DMS153 (cell line): ENCODE measurements at places on chromosomes 1 and 21.

GRCh38 chr1:98045767-98046641 lies 125.2 kb upstream of the DPYD start:
- DNase-seq = peak; percentile 23

DNA sequence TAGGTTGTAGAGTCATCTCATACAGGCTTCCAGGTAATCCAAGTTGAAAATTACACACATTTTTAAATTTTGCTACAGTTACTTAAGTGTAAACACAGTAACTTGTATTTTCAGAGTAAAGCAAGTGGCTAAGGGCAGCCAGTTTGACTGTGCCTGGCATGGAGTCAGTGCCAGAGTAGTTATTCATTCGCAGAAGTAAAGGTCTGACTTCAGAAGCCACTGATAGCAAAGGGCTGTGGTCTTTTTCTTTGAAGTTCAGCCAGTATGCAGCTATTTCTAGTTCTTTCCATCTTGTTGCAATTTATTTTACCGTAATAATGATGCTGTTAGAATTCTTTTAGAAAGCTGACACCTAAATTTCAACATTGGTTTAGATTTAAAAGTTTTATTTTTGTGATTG lies 9.4 kb downstream of the TMEM50A start:
- DNase-seq = no peak

DNA sequence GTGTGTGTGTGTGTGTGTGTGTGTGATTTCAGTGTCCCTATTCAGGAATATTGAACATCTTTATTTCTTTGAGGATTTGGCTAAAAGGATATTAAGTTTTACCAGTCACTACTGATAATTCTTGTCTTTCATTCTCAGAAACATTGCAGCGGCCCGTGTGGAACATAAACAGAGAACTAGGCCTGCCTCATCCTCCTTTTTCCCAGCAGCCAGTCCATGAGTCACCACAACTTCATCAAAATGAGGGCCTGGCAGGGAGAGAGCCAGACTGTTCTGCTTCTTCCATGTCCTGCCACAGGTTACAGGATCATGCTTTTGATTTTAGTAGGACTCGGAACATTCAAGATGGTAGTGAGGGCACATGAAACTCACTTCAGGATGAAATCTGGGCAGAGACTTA lies 50.7 kb downstream of the LRIG2 start:
- no peak for DNase-seq

DNA sequence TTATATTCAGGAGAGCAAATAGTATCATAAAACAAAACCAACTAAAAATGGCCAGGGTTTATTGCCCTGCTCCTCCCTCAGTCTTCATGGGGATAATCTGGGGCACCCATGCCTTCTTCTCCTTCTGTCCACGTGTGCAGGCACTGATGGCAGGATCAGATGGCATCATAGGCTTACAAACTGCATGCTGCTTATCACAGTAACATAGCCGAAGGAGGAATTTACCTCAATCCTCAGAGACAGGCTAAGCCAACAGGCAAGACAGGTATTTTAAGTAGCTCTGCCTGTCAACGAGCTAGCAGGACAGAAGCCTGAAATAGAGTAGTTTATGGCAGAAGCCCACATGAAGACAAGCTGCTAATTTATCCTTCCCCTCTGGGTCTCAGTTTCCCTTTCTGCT lies 9.4 kb downstream of the LAMB3 start:
- no peak for DNase-seq

GRCh38 chr1:225768662-225769426 lies 8.8 kb upstream of the SRP9 start:
- DNase-seq = no peak

- no peak for DNase-seq
Observed at GRCh38 chr1:17475752-17476151, 36.3 kb upstream of the RCC2 start.

DNA sequence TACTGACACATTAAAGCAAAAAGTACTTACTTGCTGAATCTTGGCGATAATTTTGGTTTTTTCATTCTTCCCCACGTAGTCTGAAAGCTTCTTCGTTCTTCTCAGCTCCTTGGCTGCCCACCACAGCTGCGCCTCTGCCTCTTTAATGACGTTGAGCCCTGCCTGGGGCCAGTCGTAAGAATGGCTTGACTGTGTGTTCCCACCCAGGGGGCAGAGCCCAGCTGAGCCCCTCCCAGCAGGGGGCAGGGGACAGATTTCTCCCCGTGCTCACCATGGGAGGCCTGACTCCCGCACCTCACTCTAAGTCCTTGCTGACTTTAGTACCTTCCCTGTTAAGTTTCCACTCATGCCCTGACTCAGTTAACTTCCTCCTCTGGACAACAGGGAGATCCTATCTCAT lies 9.0 kb downstream of the CFAP298 start:
- DNase-seq = no peak

DNA sequence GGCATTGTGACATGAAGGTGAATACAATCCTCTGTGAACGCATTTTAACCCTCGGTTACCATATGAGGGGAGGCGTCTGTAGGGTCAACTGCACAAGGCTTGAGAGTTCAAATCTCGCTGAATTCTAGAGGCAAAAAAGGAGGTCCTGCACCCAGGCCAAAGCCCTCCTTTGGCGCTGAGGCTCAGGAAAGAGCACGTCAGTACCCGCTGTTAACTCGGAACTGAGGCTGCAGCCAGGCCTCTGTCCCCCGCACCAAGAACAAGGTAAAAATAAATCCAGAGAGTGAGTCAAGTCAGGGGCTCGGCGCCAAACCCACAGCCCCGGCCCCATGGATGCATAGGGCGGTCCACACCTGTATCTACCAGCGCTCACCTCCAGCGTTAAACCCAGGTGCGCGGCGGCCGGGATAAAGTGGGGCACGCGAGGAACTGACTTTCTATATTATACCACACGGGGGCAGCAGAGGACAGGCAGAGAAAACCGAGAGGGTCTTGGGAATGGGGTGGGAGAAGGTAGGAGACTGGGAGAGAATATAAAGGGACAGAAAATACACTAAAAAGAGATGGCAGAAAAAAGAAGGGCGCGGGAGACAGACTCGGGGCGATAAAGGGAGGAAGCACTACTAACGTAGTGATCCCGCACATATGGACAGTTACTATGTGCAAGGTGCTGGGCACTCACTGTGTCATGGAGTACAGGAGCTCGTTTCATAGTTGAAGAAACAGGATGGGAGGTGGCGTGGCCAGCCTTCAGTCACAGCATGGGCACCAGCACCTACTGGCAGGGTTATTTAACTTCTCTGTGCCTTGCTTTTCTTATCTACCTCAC lies 54.9 kb downstream of the DMRTA2 start:
- peak; percentile 10 for DNase-seq

DNA sequence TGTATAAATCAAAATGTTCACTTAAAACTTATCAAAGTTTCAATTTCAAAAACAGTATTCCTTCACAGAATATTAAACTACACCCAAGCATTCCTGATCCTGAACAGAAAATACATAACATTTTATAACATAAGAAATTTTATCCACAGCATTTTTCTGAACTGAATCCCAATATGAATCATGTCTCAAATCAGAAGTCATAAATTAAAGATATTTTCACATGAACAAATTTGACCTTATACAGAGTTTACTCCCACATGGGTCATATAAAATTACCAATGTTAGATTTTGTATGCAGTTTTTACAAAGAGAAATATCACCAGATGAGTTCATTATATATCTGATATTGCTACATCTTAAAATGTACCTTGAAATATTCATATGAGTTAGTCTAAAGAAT lies 48.6 kb upstream of the ASPM start:
- no peak for DNase-seq
